ENCODE measurements at places on chromosomes 16 and 17.
A peak's percentile ranks its signal among the peaks of the same experiment; 100 is the strongest.

DNA sequence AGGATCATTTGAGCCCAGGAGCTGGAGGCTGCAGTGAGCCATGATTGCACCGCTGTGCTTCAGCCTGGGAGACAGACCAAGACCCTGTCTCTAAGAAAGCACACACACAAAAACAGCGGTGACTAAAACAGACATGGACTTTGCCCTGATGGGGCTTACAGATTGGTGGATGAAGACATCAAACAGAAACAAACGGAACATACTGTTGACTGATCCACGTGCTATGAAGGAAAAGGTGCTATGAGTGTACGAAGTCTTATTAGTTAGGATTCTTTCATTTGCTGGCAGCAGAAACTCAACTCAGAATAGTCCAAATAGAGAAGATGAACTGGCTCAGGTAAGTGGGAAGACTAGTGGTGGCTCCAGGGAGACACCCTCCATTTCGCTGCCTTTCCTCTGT is 309.8 kb upstream of the N4BP1 start:
- DNase-seq: no peak

DNA sequence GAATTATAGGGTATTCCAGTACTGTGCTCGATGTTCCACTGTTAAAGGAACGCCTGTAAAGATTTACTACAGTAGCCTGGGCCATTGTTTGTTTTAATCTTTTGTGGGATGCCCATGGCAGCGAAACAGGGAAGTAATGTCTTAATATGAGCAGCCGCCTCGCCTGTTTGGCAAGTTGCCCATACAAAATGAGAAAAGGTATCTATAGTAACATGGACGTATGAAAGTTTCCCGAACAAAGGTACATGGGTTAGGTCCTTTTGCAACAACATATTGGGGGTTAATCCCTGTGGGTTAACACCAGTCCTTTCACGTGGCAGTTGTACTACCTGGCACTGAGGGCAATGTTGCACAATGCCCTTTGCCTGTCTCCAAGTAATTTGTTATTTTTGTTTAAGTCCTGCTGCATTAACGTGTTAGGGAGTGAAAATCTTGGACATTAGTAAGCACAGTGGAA is 21.1 kb upstream of the TMC5 start:
- DNase-seq: no peak

DNA sequence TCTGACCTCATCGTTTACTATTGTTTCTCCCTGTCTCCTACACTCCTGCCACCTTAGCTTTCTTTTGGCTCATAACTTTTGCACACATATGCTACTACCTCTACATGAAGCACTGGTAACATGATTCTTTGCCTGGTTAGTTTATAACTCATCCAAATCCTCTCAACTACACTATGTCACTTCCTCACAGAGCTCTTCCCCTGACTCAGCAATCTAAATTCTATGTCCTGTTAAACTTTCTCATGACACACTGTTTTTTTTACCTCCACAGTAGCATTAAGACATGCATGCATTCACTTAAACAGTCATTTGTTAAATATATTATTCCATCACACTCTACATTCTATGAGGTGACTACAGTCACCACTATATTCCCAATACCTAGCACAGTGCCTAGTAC is 19.7 kb downstream of the APPBP2 start:
- DNase-seq: no peak

DNA sequence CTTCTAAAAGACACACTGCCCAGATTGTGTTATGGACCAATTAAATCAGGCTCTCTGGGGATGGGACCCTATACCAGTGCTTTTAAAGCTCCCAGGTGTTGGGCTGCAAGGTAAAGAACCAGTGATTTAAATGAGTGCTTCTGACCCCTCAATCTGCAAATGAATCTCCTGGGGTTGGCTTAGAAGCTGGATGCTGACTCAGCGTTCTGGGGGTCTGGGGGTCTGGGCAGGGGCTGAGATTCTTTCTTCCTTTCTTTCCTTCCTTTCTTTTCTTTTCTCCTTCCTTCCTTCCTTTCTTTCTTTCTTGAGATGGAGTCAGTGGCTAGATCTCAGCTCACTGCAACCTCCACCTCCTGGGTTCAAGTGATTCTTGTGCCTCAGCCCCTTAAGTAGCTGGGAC is 2.0 kb upstream of the TVP23A start:
- DNase-seq: no peak

- DNase-seq: peak; percentile 10
These were observed 526 bp downstream of the ZZEF1 start for GRCh38 chr17:4142107-4142900.
